ENCODE measurements at places on chromosomes 3 and 15.
A peak's percentile ranks its signal among the peaks of the same experiment; 100 is the strongest.

DNA sequence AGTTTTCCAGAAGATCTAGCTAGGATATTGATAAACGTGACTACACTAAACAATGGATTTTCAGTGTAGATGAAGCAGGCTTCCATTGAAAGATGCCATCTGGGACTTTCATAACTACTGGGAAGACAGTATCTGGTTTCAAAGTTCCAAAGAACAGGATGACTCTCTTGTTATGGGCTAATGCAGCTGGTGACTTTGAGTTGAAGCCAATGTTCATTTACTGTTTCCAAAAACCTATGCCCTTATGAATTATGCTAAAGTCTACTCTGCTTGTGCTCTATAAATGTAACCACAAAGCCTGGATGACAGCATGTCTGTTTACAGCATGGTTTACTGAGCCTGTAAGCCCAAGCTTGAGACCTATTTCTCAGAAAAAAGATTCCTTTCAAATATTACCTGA is 245.4 kb downstream of the GBE1 start:
- no peak for DNase-seq

GRCh38 chr3:3355442-3355841 is 176.0 kb upstream of the CRBN start:
- no peak for DNase-seq

- no peak for DNase-seq
Observed at GRCh38 chr3:36677331-36678007, 86.9 kb downstream of the DCLK3 start.

GRCh38 chr3:123347691-123348264 is 101.1 kb downstream of the ADCY5 start:
- no peak for DNase-seq

- no peak for DNase-seq
Observed at GRCh38 chr15:94052711-94053110, 178.7 kb upstream of the MCTP2 start.

DNA sequence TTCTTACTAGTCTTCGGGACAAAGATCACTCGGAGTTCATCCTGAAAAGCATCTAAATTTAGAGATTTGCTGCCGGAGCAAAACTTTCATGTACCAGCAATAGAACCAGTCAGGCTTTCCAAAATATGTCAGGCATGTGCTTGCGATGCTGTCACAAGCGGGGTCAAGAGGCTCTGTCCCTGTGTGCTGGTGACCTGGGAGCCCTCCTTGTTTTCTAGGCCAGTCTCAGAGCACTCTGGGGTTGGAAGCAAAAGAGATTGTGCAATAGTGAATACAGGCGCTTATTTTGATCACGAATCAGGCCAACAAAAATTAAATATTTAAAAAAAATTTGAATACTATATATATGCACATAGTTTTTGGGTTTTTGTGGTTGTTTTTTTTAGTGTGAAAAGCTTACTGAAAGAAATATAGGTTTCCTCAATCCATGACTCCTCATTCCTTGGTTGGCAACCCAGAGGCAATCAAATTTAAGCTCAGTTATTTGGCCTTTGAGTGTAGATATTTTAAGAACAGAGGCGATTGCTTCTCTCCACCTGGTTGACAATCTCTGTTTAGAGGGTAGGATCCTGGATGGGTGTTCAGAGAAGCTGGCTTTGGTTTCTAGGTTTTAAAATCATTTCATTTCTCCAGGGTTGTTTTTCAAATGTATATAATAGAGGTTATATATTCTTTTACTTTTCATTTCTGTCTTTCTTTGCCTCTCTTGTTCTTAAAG is 8.4 kb upstream of the KLHL24 start:
- no peak for DNase-seq

GRCh38 chr3:152076148-152076547 is 192.6 kb upstream of the MBNL1 start:
- no peak for DNase-seq

DNA sequence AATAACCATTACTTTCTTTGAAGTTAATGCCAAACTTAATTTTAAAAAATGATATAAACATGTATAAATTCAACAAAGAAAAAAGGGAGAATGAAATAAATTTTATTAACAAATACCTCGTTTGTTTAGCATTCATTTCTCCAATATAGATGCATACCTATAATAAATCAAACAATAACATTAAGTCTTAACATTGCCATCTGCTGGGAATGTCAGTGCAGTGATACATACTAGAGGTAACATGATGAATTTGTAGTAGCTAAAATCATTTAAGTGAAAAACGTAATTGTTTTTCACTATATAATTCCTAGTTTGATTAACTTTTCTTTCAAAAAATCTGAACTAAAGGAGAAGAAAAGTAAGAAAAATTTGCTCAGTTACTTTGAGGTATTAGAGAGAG is 340.2 kb upstream of the CBLB start:
- DNase-seq = no peak

GRCh38 chr3:30400926-30401325 is 205.5 kb upstream of the TGFBR2 start:
- DNase-seq = no peak

GRCh38 chr15:51192521-51193280 is 98.0 kb upstream of the TNFAIP8L3 start:
- peak; percentile 60 for DNase-seq

DNA sequence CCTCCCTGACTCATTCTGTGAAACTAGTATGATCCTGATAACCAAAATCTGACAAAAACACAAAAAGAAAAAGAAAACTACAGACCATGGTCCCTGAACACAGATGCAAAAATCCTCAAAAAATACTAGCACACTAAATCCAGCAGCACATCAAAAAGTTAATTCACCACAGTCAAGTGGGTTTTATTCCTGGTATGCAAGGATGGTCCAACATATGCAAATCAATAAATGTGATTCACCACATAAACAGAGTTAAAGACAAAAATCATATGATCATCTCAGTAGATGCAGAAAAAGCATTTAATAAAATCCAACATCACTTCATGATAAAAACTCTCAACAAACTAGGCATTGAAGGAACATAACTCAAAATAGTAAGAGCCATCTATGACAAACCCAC is 12.8 kb downstream of the SAXO2 start:
- DNase-seq = no peak

GRCh38 chr3:111547631-111548030 is 5.6 kb downstream of the CD96 start:
- no peak for DNase-seq

- DNase-seq = no peak
Observed at GRCh38 chr3:137792626-137793271, 28.6 kb downstream of the SOX14 start.

DNA sequence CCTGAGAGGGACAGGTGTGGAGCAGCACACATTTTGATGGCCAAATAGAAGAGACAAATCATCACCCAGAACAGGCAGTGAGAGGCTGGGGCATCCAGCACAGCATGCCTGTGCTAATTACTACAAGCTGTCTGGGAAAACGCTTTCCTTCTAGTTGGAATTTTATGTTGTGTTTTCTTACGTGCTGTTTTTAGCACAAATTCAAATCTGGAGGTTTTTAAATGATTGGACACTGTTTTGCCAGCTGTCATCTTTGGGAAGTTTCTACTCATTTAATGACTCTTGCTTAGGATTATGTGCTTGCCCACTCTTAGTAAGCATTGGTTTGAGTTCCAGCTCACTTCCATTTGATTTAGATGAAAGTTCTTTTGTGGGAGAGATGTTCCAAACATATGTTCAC is 43.5 kb downstream of the EAF1 start:
- no peak for DNase-seq

DNA sequence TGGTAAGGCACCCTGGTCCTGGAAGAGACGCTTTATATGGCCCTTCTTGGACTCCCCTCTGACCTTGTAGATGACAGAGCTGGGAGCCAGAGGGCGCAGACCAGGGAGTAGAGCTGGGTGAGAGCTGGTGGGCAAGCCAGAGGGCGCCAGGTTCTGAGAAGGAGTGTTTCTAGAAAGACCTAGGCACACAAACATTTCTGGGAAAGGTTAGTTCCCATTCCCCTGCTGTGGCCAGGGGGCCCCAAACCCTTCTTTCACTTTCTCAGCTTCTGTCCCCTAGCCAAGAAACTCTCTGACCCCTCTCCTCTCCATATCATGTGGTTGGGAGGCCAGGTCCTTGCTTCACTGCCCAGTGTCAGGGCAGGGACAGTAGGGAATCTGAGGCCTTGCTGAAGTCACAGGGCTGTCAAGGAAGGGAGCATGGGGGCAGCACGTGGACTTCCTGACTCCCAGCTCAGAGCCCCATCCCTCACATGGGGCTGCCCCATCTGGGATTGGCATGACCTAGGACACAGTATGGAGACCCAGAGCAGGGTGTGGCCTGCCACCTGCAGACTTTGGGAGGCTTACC is 3.6 kb downstream of the HEMK1 start:
- no peak for DNase-seq

- DNase-seq = no peak
Observed at GRCh38 chr3:64058566-64058965, 35.3 kb upstream of the PSMD6 start.

DNA sequence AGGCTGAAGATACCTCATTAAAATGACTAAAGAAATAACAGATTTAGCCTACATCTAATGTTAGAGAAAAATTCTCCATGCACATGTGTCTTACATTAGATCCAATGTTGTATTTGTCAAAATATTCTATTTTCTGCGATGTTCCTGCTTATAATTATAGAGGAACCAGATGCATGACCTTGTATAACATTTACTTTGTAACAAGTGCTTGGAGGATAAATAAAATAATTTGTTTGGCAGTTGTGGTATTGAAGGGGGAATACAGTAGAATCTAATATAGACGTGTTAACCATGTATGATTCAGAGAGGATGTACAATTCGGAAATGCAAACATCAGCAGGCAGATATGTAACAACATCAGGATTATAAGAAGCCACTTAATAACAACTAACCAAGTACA is 922.2 kb downstream of the TUSC7 start:
- no peak for DNase-seq

DNA sequence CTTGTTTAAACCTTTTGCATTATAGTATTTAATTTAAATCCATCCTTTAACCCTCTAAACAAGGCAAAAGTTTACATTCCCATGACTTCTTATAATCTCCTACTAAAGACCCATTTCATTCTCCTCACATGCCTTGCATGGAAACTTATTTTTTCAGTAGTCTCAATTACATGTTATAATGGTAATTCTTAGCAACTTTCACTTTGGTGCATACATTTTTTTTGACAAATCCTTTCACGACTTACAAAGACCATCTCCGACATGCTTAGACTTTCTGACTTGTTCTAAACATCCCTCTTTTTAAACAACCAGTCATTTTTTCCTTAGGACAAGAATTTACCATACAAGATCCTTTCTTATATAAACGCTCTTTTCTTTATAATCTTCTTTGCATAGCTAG is 615.4 kb upstream of the GBE1 start:
- DNase-seq = no peak

- peak; percentile 6 for DNase-seq
Observed at GRCh38 chr15:95162967-95163531, 931.7 kb downstream of the MCTP2 start.

All from frontal cortex (tissue), 4 donors.